ENCODE measurements at places on chromosomes 16 and 17.

GRCh38 chr16:28494121-28494851 lies at the start of gene APOBR:
TSS of gene APOBR (plus strand) at chr16:28494643. CDS start at chr16:28494682, 39 bp downstream.
- H3K4me3 ChIP-seq, result no peak within 1 kb of the TSS
- peak within 1 kb of the TSS; percentile 33 for H3K27ac ChIP-seq
- peaks cover 17% of the 10 kb centered on the region for H3K4me1 ChIP-seq

GRCh38 chr16:58125781-58126335 lies 3.3 kb downstream of the CFAP20 start:
- H3K4me1 ChIP-seq, result peaks cover 48% of the 10 kb centered on the region
- H3K27me3 ChIP-seq, result no peaks in the 10 kb centered on the region
- H3K4me3 ChIP-seq, result no peak overlapping the region
- H3K36me3 ChIP-seq, result no peaks in the 10 kb centered on the region
- DNase-seq, result no peak

DNA sequence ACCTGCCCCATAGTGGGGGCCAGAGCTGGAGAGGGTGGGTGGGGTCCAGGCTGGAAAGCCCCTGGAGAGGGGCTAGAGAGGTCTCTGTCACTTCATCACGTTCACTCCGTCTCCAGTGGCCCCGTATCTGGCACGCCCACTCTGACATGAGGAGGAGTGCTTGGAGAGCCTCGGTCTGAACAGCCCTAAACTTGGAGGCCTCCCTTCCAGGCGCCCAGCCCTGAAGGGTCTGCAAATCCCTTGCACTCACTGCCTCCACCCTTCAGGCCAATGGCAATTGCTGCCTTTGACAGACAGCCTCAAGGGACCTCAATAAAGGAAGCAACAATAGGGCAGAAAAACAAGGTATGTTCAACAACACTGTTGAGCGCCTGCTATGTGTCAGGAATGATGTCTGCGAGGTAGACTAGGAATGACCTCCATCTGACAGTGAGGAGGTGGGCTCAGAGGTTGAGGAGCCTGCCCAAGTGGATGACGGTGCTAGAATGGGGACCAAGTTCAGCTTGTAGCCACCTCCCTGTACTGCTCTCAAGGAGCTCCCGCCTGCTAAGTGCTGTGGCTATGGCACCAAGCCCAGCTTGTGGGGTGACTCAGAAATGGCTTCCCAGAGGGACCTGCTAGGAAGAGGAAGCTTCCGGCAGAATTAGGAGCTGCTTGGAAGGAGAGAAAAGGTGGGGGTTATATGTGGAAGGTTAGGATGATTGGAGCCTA lies 2.9 kb upstream of the EPX start:
- H3K36me3 ChIP-seq, result no peaks in the 10 kb centered on the region
- peak; percentile 77 for DNase-seq
- H3K27ac ChIP-seq, result no peak overlapping the region
- H3K4me1 ChIP-seq, result no peaks in the 10 kb centered on the region
- H3K27me3 ChIP-seq, result no peaks in the 10 kb centered on the region

DNA sequence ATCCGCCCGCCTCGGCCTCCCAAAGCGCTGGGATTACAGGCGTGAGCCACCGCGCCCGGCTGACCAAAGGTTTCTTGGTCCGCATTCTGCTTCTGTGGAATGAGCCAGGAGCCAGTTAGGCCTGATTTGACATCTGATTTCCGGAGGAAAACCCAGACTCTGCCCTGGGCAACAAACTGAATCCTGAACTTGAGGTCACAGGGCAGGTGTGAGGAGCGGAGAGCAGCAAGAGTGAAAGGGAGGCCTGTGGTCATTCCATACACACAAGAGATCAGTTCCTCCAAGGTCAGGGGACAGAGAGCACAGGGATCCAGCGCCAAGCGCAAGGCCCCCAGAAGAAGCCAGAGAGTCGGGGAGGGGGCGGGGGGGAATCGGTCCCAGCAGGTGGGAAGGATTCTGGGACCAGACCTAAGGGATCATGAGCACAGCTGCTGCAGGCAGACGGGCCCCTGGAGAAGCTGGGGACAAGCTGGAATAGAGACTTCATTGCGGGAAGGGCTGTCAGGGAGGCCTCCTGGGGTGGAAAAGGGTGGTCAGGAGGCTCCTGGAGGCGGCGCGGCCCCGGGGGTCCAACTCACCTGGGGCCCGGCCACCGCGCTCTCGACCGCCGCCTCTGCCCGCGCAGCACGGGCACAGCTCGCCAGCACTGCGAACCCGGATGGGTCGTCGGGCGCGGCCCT lies 436 bp downstream of the SHPK start:
- H3K36me3 ChIP-seq, result no peaks in the 10 kb centered on the region
- no peaks in the 10 kb centered on the region for H3K27me3 ChIP-seq
- no peak for DNase-seq
- H3K4me1 ChIP-seq, result peaks cover 7% of the 10 kb centered on the region
- H3K4me3 ChIP-seq, result peak overlapping the region; percentile 99

- peaks cover 7% of the 10 kb centered on the region for H3K4me1 ChIP-seq
- H3K27ac ChIP-seq, result no peak overlapping the region
- H3K36me3 ChIP-seq, result peaks cover 8% of the 10 kb centered on the region
- no peak overlapping the region for H3K4me3 ChIP-seq
- peak; percentile 57 for DNase-seq
- H3K27me3 ChIP-seq, result no peaks in the 10 kb centered on the region
Observed at GRCh38 chr16:3637371-3637923, 17.0 kb upstream of the DNASE1 start.

DNA sequence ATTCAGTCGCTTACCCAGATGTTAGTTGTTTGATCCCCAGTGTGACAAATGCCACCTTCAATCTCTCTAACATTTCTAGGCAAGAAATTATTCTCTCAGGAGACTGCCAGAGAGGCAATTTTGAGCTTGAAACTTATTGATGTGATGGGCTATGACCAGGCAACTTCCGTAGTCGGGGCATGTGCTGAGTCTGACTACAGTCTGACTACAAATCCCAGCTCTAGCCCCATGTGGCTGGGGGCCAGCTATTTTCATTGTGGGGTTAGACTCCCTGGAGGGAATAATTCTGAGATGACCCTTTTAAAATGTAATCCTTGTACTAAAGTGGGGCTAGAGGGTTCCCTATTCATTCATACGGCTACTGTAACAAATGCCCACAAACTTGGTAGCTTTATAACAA lies 65.9 kb downstream of the RBFOX1 start:
- no peak for DNase-seq
- H3K4me1 ChIP-seq, result no peaks in the 10 kb centered on the region
- no peaks in the 10 kb centered on the region for H3K27me3 ChIP-seq
- H3K4me3 ChIP-seq, result no peak overlapping the region

DNA sequence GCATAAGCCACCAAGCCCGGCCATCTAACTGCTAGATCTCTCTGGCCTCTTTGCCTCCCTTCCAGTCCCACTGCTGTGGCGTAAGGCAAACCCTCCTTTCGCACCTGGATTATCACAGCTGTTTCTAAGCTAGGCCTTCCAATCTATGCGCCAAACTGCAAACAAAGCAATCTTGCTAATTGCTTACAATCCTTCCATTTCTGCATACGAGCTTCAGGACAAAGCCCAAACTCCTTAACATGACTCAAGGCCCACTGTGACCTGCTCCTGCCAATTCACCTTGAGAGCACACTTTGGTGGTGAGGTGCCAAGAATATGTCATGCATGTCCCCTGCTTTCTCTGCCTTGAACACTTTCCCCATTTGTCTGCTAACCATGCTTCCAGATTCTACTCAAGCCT lies 6.0 kb upstream of the ARL5C start:
- DNase-seq, result peak; percentile 55
- no peak overlapping the region for H3K27ac ChIP-seq
- no peaks in the 10 kb centered on the region for H3K27me3 ChIP-seq
- no peak overlapping the region for H3K4me3 ChIP-seq

DNA sequence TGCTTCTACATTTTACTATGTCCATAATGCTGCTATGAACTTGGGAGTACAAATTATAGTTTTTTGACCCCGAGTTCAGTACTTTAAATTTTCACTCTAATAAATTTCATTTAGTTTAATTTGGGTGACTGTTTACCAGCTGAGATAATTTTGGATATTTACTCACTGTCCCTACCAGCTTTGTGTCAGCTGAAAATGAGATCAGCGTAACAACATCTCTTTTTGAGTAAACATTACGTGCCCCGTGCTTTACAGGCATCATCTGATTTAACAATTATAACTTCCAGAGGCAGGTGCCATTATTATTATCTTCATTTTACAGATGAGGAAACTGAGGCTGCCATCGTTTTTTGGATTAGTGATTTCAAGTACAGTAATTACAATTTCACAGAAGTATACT lies 15.0 kb downstream of the GFOD2 start:
- H3K27ac ChIP-seq, result no peak overlapping the region
- H3K4me1 ChIP-seq, result no peaks in the 10 kb centered on the region
- DNase-seq, result no peak
- H3K4me3 ChIP-seq, result no peak overlapping the region
- H3K27me3 ChIP-seq, result no peaks in the 10 kb centered on the region

DNA sequence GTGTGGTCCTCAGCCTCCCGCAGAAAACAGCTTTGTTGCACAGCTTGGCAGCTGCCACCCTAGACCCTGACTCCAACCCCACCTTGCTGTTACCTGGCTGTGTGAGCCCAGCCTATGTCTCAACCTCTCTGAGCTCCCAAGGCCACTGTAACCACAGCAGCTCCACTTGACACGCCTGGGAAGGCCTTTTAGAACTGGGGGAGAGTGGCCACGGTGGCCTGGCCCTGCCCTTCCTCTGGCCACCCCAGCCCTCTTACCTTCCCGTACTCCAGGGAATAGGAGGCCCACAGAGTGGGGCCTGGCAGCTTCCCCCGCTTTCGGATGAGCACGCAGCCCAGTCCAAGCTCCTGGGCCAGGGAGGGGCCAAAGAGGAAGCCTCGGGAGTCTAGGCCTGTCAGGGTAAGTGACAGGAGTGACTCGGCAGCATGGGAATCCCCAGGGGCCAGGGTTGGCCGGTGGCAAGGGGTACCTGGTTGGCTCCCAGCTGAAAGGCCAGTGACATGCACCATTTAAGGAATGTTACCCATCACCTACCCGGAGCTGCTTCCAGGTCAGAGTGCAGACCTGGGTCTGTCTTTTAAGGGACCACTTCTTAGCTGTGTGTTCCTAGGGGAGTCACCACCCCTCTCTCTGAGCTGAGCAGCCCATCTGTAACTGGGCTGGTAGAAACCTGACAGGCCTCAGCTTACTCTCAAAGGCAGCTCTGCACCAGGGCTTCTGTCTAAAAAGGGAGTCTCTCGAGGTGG lies 1.4 kb downstream of the APRT start:
- peaks cover 19% of the 10 kb centered on the region for H3K4me1 ChIP-seq
- no peaks in the 10 kb centered on the region for H3K27me3 ChIP-seq
- no peak overlapping the region for H3K27ac ChIP-seq
- no peak for DNase-seq

DNA sequence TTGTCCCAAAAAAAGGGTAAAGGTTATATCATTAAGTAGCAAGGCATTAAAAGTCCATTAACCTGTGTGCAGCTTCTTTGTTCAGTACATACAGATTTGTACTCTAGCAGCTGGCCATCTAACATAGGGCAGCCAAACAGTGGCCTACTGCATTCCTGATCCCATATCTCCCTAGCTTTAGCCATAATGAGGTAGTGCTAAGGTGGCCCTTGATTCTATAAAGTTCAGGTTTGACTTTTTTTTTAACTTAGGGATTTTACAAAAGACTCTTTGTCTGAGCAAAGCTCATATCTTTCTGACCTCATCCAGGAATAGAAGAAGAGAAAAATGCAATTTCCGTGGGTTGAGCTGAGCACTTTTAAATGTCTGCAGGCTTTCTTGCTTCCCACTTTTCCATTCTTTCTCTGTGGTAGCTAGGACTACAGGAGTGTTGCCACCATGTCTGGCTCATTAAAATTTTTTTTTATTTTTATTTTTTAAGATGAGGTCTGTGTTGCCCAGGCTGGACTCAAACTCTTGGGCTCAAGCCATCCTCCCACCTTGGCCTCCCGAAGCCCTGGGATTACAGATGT lies 19.5 kb upstream of the CDC6 start:
- no peak overlapping the region for H3K27ac ChIP-seq
- no peaks in the 10 kb centered on the region for H3K4me1 ChIP-seq
- no peaks in the 10 kb centered on the region for H3K27me3 ChIP-seq
- peaks cover 22% of the 10 kb centered on the region for H3K36me3 ChIP-seq
- no peak overlapping the region for H3K4me3 ChIP-seq

GRCh38 chr17:27760069-27760885 lies 40.1 kb downstream of the NOS2 start:
- H3K4me3 ChIP-seq, result no peak overlapping the region
- no peak overlapping the region for H3K27ac ChIP-seq
- H3K4me1 ChIP-seq, result no peaks in the 10 kb centered on the region

DNA sequence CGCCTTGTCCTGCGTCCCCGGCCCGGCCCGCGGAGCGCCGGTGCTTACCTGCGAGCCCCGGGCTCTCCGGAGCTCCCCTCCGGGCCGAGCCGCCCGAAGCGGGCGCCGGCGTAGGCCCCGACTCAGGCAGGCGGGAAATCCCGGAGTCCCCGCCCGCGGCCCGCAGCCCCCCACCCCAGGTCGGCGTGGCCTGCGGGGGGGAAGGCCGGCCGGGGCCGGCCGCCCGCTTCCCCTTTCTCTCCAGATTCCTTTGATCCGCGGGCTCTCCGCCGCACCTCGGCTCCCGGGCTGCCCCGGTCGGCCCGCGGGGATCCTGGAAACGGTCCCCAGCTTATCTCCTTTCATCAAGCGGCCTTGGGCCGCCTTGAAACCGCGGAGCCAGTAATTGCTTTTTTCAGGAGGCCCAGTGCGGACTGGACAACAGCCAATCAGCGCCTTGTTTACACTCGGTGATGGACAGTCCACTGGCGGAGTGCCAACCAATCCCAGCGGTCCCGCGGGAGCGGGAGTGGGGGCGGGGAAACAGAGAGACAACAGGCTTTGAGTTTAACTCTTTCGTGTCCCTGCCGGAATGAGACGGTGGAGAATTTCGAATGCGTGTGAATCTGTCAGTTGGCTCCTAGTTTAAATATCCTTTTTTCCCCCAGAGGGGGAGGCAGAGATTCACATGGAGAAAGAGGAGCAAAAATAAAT lies 1.4 kb upstream of the BAHCC1 start:
- peak overlapping the region; percentile 84 for H3K4me3 ChIP-seq
- H3K27ac ChIP-seq, result peak overlapping the region; percentile 89
- no peaks in the 10 kb centered on the region for H3K27me3 ChIP-seq

All from thyroid gland (tissue), 4 donors.